Dermis blood vessel endothelial cell (primary cell): ENCODE measurements at places on chromosomes 2 and 18. TPM values are rescaled to one million over a fixed set of nuclear protein-coding genes. Genes with fewer than 3 reads are reported as not detected.

The SKOR2 gene
- total RNA-seq = not detected in 2 replicates

The HSBP1L1 gene
- total RNA-seq = 5.2 and 10.9 TPM in 2 replicates

The CPLX4 gene
- total RNA-seq = not detected in 2 replicates

The ZSWIM2 gene
- not detected in 2 replicates for total RNA-seq

The MBD5 gene
- 12.3 TPM in 2 replicates for total RNA-seq

The ALK gene
- total RNA-seq = not detected in 2 replicates

The VWC2L gene
- total RNA-seq = not detected in 2 replicates

The LCT gene
- under 0.01 TPM in 1 of 2 replicates, not detected in the other for total RNA-seq

The RUFY4 gene
- total RNA-seq = not detected in 2 replicates

The DCDC2C gene
- total RNA-seq = under 0.01 and 0.09 TPM in 2 replicates

The C2orf80 gene
- not detected in 2 replicates for total RNA-seq

The RAB12 gene
- total RNA-seq = 72.8 and 75.4 TPM in 2 replicates

The SPATA3 gene
- total RNA-seq = not detected in 2 replicates

The FAM124B gene
- 139 and 228 TPM in 2 replicates for total RNA-seq

The FEV gene
- not detected in 2 replicates for total RNA-seq

The CDK15 gene
- total RNA-seq = not detected in 2 replicates

The RTTN gene
- 13.1 and 23.9 TPM in 2 replicates for total RNA-seq

The TNFAIP6 gene
- under 0.01 TPM in 1 of 2 replicates, not detected in the other for total RNA-seq

The ATP9B gene
- total RNA-seq = 26.9 and 27.4 TPM in 2 replicates

The KLHL14 gene
- total RNA-seq = 0.85 and 0.93 TPM in 2 replicates

The TUBA3D gene
- total RNA-seq = not detected in 2 replicates

The C2orf66 gene
- total RNA-seq = under 0.01 and 0.14 TPM in 2 replicates

The ZNF521 gene
- 173 and 188 TPM in 2 replicates for total RNA-seq

The SRD5A2 gene
- total RNA-seq = not detected in 2 replicates

The NT5C1B gene
- not detected in 2 replicates for total RNA-seq

The INHA gene
- not detected in 2 replicates for total RNA-seq

The PDCD1 gene
- not detected in 2 replicates for total RNA-seq

The DOK6 gene
- under 0.01 and 1.0 TPM in 2 replicates for total RNA-seq

The CHCHD5 gene
- total RNA-seq = 3.4 and 5.6 TPM in 2 replicates

The DSEL gene
- total RNA-seq = 9.2 and 10.6 TPM in 2 replicates

The LYPD1 gene
- total RNA-seq = 0.34 and 0.51 TPM in 2 replicates

The PIAS2 gene
- 14.2 and 15.5 TPM in 2 replicates for total RNA-seq

The SULT1C4 gene
- 76.7 and 136 TPM in 2 replicates for total RNA-seq

The AP1S3 gene
- total RNA-seq = 1.2 and 4.4 TPM in 2 replicates

The RTKN gene
- total RNA-seq = 21.6 and 27.0 TPM in 2 replicates

The GPR75 gene
- total RNA-seq = 1.6 and 1.9 TPM in 2 replicates

The TUBA3E gene
- not detected in 2 replicates for total RNA-seq

The LYG1 gene
- total RNA-seq = 0.28 and 1.2 TPM in 2 replicates

The GPR35 gene
- total RNA-seq = 0.33 and 0.85 TPM in 2 replicates

The CASP8 gene
- 14.8 and 16.5 TPM in 2 replicates for total RNA-seq

The FAM237A gene
- not detected in 2 replicates for total RNA-seq

The CD8A gene
- total RNA-seq = 0.05 TPM in 1 of 2 replicates, not detected in the other

The INPP5D gene
- 45.3 and 45.7 TPM in 2 replicates for total RNA-seq

The BOLL gene
- total RNA-seq = not detected in 2 replicates

The NEUROD1 gene
- not detected in 2 replicates for total RNA-seq

The AQP12A gene
- total RNA-seq = not detected in 2 replicates

The FBLN7 gene
- 2.4 and 3.3 TPM in 2 replicates for total RNA-seq
